ENCODE measurements at places on chromosomes 5 and 9.
A peak's percentile ranks its signal among the peaks of the same experiment; 100 is the strongest.

- peak; percentile 98 for DNase-seq
These were observed 40.2 kb upstream of the GARNL3 start for GRCh38 chr9:127224178-127224882.

DNA sequence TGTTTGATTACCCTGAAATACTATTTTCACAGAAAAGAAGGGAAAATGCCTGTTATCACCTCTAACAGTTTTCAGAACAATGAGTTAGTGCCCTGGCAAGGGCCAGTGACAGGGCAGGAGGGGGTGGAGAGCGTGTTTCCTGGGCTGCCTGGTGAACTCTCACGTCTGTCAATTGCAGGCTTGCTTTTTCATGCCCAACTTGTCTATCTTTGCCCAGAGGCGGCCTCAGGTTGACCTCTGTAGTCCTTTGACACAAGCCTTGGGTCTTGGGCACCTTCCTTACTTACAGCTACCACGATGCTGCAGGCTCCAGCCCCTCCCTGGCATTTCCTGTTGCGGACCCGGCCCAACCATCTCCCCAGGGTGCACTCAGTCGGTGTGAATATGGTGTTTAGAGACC is 2.2 kb upstream of the CEL start:
- peak; percentile 13 for DNase-seq

DNA sequence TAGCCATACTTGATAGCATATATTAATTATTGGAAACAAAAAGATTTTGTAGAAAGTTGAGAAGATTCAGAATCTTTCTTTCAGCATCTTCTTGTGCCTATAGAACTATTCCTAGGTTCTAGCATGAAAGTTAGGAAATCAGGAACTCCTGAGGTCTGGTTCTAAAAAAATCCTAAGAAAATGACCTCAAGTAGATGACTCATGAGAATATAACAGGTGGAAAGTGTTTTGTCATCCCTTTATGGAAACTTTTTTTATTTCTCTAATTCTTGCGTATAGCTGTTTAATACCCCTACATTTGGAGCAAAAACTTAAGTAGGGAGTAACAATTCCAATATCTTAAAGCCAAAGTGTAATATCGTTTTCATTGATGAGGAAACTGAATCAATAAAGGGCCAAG is 574.1 kb downstream of the NR2F1-AS1 start:
- no peak for DNase-seq

DNA sequence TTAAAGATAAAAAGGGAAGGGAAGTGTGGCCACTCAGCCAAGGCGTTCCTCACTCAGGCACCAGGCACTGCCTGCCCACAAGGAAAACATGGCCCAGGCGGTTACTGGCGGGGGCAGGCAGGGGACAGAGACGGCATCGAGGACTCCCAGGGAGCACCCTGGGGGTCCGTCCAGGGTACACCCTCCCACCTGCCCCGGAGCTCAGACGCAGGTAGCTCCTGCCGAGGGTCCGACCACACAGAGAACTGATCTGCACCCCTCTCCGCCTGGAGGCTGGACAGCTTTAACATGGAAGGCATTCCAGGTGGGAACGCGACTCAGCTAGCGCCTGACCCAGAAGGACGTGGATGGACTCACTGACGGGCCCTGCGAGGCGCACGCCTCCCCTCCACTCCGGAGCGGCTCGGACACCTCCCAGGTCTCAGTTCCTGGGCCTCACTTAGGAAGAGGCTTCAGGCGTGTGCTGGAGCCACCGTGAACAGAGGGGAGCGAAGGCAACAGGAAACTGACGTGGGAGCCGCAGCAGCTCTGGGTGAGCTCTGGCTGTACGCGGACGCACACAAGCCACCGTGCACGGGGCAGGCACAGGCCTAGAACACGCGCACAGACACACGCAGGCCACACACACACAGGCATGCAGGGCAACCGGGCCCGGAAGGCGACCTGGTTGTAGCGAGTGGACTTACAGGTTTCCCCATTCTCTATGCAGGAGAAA is 47.5 kb downstream of the NKD2 start:
- DNase-seq: no peak

DNA sequence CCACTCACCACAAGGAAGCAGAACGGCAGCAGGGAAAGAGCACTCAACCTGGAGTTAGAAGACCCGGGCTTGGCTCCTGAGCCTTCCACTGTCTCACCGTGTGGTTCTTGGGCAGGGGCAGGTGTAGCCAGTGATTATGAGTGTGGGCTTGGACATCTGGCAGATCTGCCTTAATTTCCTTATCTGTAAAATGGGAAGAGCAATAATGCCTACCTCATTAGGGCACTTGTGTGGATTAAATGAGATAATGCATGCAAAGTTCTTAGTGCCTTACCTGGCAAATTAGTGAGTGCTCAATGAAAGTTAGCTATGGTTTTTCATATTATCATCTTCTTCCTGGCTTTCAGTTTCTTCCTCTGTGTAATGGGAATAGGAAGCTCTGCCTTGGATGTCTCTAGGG is 28.1 kb upstream of the COL15A1 start:
- no peak for DNase-seq

GRCh38 chr5:80706835-80707447 is 52.2 kb upstream of the DHFR start:
- DNase-seq: no peak

DNA sequence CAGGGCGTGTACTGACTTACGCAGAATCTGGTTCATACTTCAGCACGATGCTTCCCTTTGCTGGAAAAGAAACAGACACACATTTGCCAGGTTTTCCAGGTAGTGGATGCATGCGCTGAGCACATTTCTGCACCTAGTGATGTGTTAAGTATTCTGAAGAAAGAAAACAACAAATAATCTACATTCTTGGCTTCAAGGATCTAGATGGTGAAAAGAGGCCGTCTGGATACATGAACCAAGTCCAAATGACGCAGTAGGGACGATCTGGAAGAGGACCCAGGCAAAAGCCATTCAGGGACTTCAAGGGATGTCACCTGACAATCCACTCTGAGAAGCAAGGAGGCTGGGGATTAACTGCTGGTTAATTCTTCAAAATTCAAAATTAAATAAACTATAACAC is 30.4 kb downstream of the NSUN2 start:
- no peak for DNase-seq

DNA sequence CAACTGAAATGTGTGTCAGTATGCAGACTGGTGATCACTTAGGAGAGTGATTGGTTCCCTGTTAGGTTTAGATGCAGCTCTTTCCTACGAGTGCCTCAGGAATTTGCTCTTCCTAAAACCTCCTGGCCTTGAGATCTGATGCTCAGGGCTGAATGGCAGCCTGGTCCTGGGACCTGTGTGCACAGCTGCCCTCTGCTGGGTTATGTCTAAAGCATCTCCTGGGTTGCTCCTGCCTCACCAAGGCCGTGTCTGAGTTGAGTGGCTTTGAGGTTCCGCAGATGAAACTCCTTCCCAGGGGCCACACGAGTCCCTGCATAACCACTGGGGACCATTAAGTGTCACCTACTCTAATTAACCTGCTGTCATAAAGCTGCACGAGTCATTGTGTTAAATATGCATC is 59.5 kb downstream of the MVB12B start:
- peak; percentile 51 for DNase-seq

DNA sequence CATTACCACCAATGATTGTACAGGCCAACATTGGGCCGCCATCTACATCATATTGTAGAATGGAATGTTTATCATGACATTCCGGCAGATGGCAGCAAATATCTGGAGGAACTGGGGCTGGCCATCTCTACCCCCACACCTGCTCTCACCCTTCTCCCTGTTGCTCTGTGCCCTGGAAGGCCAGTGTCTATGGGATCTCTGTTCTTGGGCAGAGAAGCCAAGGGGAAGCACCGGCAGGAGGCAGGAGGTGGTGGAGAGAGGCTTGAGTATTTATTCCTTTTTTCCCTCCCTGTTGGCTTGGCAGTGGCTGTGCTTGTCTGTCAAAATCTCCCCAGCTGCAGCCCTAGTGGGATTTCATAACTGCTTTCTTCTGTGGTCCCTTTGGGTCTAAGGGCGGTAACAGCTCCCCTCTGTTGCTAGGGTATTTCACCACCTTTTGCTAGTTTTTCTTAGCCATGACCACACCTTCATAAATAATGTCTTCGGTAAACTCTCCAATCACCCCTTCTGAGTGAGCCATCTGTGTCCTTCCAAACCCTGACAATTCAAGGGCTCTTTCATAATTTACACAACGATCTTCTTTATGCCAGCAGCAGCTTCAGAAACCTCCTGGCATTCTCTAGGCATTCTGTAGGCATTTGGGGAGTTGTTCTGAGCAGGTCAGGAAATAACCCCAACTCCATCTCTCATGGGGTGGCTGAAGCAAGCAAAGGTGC is 225.8 kb downstream of the MELK start:
- peak; percentile 36 for DNase-seq

DNA sequence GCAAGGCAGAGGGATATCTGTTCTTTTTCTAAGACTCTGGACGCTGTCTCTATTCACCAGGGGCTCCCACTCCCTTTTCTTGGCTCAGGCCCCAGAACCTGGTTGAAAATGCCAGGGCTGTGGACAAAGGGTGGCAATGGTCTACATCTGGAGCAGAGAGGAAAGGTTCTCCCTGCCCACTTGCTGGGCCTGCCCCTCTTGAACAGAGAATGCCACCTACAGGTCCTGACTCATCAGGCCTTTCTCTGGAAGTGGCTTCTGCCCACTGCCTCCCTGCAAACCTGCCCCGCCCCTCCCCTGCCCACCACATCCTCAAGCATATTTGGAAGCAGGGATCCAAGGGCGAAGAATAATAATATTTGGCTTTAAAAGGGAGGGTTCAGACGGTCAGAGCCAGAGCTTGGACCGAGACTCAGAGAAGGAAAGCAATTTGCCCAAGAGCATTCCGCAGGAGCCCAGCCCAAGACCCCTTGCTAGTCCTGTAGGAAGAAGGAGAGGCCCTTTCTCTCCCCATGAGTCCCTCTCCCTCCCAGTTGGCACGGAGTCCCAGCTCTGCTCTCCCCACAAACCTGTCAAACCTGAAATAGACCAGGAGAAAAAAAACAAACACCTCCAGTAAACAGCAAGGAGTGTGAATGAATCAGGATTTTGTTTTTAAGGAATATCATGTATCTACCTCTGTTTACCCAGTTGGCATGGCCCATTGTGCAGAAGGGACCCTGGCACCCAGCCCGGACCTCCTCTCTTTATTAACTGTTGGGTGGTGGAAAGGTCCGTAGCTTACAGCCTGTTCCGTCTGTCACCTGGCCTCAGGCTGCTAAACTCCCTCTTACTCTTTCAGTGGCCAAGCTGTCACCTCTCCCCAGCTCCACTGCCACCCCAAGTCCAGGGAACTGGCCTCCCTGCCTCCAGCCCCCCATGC is 37.7 kb upstream of the STXBP1 start:
- DNase-seq: peak; percentile 58

GRCh38 chr5:115627295-115627865 is 1.5 kb upstream of the TMED7 start:
- no peak for DNase-seq

- peak; percentile 83 for DNase-seq
These were observed 173.5 kb downstream of the TRIM32 start for GRCh38 chr9:116860509-116861120.

GRCh38 chr5:95963650-95964410 is 2.2 kb upstream of the ELL2 start:
- peak; percentile 47 for DNase-seq

DNA sequence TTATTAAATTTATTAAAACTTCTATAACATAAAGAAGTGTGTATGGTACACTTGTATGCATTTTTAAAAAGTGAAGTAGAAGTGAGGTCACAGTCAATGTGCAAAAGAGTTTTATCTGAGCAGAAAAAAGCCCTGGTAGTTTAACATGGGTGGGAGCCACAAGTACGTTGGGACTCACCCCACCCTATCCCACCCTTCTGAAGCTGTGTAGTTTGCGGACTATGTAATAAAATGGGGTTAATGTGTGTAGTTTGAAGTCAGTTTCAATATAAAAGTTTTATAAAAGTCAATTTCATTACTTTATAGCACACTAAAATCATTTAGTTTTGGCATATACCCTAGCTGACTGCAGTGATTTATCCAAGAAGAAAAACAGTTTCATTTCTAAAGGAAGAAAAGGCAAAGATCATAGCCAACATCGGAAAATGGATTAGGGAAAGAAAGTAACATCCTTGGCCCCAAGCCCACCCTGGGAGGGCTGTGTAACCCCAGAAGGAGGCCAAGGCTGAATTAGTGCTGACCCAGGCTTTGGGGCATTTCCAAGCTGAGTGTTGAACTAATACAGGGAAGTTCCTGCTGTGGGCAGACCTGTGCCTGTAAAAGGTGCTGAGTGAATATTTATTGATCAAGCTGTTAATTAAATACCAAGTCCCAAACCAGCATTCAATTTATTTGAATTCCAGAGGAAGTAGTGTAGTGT is 398.6 kb upstream of the ADAMTSL1 start:
- no peak for DNase-seq

GRCh38 chr5:180159756-180160155 is 49.3 kb downstream of the RASGEF1C start:
- no peak for DNase-seq

DNA sequence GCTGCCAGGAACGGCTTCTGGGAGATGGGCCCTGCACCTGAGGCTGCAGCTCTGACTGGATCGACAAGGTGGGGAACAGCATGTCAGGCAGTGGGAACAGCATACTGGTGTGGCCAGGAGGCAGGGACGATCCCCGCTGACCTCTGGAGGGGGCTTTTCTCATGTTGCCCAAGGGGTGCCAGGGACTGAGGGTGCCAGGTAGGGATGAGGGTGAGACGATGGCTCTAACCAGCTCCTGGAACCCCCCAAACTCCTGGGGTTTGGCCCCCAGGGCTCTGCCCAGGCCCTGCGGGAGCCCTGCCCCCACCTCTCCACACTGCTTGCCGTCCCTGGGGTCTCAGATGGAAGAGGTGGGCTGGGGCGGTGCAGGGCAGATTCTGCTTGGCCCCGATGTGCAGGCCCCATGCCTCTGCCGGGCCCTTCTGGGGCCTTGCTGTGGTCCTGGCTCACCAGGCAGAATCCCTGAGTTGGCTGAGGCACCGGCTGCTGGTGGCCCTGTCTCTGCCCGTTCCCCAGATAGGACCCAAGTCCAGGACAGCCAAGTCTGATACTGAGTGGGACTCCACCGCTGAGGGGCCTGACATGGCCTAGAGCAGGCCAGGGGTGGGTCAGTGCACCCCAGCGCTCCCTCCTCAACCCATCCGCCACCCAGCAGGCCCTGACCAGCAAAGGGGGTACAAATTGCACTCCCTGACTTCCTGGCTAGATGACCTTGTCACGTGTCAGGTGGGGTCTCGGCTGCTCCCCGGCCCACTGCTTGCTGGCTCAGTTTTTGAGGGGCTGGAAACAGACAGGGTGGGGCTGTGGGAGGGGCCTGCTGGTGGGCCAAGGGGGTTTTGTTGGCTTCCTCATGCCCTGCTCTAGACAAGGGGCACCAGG is 28.4 kb upstream of the RNF130 start:
- DNase-seq: no peak

- no peak for DNase-seq
These were observed 95.5 kb upstream of the RAPGEF1 start for GRCh38 chr9:131835151-131835910.

- DNase-seq: no peak
These were observed 228.7 kb downstream of the NTRK2 start for GRCh38 chr9:84898188-84898587.

DNA sequence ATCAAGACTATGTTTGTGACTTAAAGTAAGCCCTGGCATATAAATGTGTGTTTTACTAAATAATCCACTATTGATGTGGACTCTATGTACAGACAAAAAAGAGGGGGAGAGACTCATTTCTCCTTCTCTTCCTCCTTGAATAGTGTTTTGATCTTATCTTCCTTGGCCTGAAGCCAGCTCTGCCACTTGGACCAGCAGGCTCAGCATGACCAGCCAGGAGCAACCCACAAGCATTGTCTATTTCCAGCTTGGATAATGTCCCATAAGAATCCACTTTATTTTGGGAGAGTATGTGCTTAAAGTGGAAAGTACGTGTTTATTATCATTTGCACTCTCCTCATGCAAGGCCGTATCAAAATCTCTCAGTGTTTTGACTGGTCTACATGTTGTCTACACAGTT is 23.8 kb upstream of the SLC46A2 start:
- DNase-seq: no peak

- no peak for DNase-seq
These were observed 220 bp downstream of the NOTCH1 start for GRCh38 chr9:136545692-136545964.
